ENCODE measurements at places on chromosomes 1 and 21. TPM values are rescaled to one million over a fixed set of nuclear protein-coding genes. Genes with fewer than 3 reads are reported as not detected.
A peak's percentile ranks its signal among the peaks of the same experiment; 100 is the strongest.

Gene TRIM67
- total RNA-seq: 0.04 TPM

Gene FAM167B
- 1.8 TPM for total RNA-seq

Gene PIGC
- 31.9 TPM for total RNA-seq

Gene ASAP3
- total RNA-seq: 95.8 TPM

Gene OR2T35
- total RNA-seq: not detected

Gene KRTAP13-1
- total RNA-seq: not detected

Gene IL6R
- total RNA-seq: 0.97 TPM

- DNase-seq: no peak
These were observed 1.8 kb downstream of the WNT3A start for GRCh38 chr1:228008391-228009115.

DNA sequence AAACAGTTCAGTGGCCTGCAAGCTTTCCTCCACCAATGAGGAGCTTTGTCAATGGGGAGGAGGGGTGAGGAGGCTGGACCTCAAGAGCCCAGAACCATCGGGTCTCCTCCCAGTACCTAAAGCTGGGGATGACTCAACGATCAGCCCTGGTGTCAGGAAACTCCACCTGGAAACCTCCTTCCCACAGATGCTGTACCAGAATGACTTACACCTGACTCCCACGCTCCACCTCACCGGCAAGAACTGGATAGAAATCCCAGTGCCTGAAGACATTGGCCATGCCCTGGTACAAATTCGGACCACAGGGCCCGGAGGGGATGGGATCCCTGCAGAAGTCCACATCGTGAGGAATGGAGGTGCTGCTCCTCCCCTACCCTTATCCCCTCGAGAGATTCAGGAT lies 11.4 kb downstream of the TMEM81 start:
- no peak for DNase-seq

- DNase-seq: no peak
These were observed 16.5 kb downstream of the GORAB start for GRCh38 chr1:170548497-170548896.

GRCh38 chr1:27070390-27071048 lies 57.9 kb upstream of the TENT5B start:
- no peak for DNase-seq

DNA sequence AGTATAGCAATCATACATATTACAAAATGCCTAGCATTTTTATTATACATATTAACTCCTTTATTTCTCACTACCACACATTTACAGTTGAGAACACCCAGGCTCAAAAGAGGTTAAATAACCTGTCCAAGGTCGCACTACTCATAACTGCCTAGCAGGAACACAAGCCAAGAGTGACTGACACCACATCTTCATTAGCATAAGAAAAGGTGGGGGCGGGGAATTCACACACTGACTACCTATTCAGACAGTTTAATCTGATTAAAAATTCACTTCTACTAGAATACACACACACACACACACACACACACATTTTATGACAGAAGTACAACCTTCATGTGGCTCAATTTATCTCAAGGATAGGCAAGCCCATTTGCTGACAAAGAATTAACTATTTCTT lies 77.8 kb upstream of the CACHD1 start:
- no peak for DNase-seq

- no peak for DNase-seq
These were observed 696.0 kb upstream of the CHRM3 start for GRCh38 chr1:238690415-238690814.

DNA sequence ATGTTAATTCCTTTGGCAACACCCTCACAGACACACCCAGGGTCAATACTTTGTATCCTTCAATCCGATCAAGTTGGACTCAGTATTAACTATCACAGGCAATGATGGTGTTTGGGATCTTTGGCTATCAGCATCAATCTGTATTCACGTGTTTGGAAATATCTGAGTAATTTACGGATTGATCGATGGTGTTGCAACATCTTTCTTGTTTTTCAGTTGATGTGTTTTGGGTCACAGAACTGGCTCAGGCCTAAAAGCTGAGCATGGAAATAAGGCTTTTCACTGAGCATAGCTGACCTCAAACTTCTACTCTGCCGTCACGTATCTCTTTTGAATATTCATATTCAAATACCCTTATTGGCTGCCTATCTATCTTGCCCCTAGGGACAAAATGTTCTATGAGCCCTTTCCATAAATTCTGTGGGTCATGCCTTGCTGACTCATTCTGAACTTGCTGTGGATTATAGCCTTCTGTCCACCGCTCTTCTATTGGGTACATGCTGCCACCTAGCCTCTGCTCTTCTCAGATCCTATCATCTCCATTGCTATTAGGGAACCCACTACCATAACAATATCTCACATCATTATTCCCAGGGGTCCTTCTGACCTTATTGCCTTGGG lies 156.0 kb downstream of the PDE4B start:
- no peak for DNase-seq

GRCh38 chr1:93076268-93076667 lies 2.8 kb upstream of the MTF2 start:
- DNase-seq: no peak

DNA sequence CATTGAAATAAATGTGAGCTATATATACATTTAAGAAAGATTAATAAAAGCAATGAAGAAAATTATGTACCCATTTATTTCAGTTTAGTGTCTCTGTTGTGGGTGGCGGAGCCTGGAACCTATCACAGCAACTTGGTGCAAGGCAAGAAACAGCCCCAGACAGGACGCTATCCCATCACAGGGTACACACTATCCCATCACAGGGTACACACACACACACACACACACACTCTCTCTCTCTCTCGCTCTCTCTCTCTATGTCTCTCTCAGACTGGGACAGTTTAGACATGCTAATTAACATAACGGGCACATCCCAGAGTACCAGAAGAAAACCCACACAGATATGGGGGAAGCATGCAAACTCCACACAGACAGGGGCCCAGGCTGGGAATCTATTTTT lies 6.5 kb upstream of the IL6R start:
- DNase-seq: no peak

- peak; percentile 10 for DNase-seq
These were observed 922 bp downstream of the CPT2 start for GRCh38 chr1:53197291-53198200.

DNA sequence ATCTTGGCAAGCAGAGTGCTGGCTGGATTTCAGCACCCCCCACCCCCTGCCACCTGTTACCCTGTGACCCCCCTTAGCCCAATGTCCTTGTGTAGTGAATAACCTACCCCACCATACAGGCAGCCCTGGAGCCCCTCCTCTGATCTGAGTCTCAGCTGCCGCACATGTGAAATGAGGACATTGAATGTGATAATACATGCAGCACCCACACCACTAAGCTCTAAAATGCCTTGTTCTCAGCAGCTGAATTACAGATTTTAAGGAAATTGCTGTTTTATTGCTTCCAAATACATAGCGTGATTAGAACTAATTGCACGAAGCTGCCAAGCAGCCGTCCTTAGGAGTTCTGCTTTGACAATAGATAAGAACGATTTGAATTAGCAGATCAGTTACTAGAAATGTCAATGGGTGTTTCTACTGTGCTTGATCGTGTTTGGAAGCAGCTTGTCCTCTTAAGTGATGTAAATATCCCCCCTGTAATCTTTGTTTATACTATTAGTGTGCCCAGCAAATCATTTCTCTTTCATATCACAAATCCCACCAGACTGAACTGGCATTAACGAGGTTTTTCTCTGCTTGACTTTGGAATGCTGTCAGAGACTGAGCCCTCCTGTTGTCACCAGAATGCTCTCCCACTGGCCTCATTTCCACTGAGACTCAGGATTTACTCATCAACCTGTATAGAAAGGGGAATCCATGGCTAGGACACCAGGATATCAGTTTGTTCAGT lies 4.9 kb downstream of the SLAMF8 start:
- DNase-seq: no peak

- no peak for DNase-seq
These were observed 162.6 kb downstream of the RHOU start for GRCh38 chr1:228897901-228898300.

- DNase-seq: no peak
These were observed 2.8 kb upstream of the ECE1 start for GRCh38 chr1:21292984-21293536.

Measured in mesothelial cell of epicardium (in vitro differentiated cells).